ENCODE measurements at places on chromosomes 5 and 9.

DNA sequence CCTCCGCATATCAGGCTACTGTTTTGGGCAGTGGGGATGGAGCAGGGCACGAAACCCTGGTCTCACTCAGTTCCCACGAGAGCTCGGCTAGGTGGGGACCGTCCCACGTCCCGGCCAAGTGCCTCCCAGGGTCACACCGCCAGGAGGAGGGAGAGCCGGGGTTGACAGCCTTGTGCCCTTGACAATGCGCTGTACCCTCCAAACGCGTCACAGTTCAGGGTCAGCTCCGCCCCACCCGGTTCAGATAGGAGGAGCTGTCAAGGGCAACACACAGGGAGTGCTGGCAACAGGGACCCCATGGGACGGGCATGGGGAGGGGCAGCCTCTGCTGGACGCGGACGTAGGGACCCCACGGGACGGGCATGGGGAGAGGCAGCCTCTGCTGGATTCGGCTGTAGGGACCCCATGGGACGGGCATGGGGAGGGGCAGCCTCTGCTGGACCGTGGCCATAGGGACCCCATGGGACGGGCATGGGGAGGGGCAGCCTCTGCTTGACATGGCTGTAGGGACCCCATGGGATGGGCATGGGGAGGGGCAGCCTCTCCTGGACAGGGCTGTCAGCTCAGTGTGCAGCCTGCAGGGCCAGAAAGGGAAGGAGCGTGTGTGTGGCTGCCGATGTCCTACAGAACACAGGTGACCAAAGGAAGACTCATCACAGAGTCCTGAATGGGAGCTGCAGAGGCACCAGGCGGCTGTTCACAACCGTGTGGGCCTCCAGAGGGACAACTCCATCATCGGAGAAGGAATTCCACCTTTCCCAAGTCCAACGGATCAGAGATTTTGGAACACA, 29.4 kb downstream of the PNPLA7 start:
- DNase-seq = no peak

GRCh38 chr5:147403651-147404640, 105.9 kb downstream of the DPYSL3 start:
- DNase-seq = no peak

DNA sequence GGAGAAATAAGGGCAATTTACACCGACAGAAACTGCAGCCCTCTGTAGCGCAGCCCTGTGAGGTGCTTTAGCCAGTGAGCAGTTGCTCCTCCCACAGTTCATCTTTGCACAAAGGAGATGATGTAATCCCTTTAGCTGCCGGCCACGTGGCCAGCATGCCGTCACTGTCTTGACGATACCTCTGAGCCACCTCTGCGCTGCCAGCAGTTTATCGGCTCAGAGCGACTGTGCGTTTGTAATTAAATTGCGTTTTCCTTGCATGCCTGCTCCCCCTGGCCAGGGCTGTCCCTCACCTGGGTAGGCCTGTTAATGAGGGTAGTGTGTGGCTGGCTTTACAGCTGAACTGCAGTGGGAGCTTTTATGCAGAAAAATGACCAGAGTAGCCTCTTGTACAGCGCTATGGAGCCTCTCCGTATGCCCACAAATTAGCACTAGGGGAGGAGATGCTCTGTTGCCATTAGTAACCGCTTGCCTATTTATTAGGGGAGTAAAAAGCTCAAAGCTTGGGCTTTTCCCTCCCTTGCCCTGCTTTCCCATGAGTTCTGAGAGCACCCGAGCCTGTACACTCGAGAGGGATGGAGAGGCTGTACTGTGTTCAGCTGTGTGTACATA, 107.0 kb downstream of the TRIO start:
- DNase-seq = no peak

GRCh38 chr9:90140131-90140818, 502.3 kb downstream of the DIRAS2 start:
- no peak for DNase-seq

GRCh38 chr5:38208782-38209378, 49.5 kb upstream of the EGFLAM start:
- DNase-seq = no peak

GRCh38 chr9:19358701-19359100, 21.3 kb downstream of the RPS6 start:
- DNase-seq = no peak

GRCh38 chr9:5988265-5988664, 27.2 kb downstream of the RANBP6 start:
- no peak for DNase-seq

DNA sequence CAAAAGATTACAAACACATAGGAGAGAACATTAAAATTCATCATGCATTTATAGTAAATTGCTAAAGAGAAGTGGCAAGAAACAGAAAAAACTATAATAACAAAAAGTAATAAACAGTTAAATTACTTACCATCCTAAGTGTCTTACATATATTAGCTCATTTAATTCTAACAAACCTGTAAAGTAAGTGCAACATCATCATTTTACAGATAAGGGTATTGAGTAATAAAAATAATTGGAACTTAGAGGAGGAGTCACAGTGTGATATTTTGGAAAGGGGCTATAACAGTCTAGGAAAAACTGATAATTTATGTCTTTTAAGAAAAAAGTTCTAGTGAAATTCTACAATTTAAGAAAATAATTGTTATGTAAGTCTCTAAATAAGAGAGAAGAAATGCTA, 592.8 kb downstream of the DMRTA1 start:
- no peak for DNase-seq

- no peak for DNase-seq
Measured at GRCh38 chr5:43658509-43658908, 55.5 kb downstream of the NNT start.

DNA sequence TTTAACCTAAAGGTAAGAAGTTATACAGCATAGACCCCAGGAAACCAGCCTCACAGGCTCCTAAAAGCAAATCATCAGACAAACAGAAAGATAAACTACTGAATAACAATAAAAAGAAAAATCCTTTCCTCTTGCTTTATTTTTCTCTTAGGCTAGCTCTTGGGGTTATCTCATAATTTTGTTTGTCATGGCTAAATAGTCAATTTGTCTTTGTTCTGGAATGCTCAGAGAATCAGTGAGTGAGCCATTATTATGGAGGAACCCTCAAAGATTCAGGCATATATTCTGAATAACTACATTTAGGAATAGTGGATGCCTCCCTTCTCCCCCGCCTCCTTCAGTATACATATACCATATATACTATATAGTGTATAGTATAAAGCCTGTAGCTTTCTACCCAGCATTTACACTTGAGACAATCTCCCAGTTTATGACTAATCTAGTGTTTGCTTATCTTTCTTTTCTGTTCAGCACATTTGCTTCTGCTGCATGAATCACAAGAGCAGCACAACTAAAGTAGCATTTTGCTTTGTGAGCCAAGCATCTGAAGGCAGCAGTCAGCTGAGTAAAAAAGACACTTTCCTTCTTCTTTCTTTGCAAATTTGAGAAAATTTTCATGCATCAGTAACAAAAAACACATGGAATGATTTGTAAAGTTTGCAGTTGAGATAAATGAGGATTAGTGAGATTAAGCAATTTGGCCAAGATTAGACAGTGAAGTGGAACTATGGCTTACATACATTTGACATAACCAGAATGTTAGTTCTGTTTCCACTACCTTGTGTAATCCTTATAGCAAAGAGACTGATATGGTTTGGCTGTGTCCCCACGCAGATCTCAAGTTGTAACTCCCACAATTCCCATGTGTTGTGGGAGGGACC, 45.3 kb upstream of the PPP3R2 start:
- no peak for DNase-seq

DNA sequence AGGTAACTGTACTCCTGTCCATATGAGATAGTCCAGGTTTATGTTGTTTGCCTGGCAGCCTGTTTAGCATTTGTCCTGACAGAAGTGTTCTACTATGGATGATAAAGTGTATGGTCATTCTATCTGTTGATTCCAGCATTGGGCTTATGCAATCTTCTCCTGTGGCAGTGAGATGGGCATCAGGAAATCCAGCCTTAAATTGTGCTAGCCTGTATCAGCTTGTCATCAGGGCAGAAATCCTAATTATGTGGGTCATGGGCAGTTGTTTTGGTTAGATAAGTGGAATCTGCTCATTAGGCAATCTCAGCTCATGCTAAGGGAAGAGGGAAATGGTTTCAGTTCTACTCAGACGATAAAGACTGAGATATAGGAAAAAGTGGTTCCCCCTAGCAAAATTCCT, 247.4 kb upstream of the CHD1 start:
- DNase-seq = no peak

- no peak for DNase-seq
Measured at GRCh38 chr5:90626493-90626892, 67.9 kb downstream of the ADGRV1 start.

- DNase-seq = no peak
Measured at GRCh38 chr5:107766439-107766838, 95.7 kb upstream of the EFNA5 start.

GRCh38 chr5:170662966-170663365, 120.6 kb upstream of the GABRP start:
- no peak for DNase-seq

DNA sequence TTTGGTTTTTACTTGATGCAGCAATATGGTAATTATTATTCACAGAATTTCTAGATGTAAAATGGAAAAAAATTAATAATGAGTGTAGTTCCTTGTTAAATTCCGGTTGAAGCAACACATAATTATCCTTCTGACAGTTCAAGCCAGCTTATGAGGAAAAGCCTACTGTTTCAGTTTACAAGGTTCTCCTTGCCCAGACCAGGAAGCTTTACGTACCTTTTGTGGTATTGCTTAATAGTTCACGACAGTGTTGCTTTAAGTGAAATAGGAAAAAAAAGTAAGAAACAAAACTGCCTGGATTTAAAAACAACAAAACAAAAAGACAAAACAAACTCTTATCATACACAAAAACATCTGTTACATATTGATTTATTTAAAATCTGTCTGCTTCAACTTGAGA, 547.3 kb upstream of the C9orf72 start:
- no peak for DNase-seq

GRCh38 chr5:91906494-91906893, 523.4 kb upstream of the ARRDC3 start:
- DNase-seq = no peak

- no peak for DNase-seq
Measured at GRCh38 chr9:87497604-87498045, at the start of gene DAPK1. DAPK1 (plus strand) TSS chr9:87497867; CDS start chr9:87499078, 1,211 bp downstream.

DNA sequence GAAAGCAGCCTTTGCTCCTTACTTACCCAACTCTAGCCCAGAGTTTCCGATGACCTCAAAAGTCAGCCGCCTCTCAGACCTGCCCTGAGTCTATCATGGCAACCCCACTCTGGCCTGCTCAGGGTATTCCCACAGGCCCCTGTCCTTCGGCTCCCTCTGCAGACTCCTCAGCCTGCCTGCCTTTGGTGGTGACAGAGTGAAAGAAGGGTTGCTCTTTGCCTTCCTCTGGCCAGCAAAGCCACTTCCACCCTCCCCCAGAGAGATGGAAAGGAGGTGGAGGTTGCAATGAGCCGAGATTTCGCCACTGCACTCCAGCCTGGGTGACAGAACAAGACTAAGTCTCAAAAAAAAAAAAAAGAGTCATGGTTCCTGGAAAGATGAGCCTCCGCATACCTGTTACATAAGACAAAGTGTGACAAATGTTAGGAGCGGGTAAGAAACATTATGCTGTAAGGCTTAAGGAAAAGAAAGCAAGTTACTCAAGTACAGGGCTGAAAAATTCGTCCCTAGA, 2.3 kb upstream of the SMIM33 start:
- no peak for DNase-seq

DNA sequence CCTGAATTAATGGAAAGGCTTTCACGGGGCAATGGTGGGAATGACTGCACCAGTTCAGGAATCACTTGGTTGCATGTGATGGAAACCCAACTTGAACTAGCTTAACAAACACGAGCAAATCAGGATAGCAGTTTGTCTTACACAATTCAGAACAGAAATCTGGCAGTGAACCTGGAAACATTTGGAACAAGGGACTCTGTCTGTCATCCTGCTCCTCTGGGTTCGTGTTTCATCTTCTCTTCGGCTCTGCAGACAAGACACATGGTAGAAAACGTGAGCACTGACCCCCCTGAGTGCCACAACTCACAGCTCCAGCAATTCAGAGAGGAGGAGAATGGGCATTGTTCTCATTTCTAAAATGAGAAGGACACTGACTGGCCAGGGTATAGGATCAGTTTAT, 218.1 kb upstream of the NREP start:
- DNase-seq = no peak

DNA sequence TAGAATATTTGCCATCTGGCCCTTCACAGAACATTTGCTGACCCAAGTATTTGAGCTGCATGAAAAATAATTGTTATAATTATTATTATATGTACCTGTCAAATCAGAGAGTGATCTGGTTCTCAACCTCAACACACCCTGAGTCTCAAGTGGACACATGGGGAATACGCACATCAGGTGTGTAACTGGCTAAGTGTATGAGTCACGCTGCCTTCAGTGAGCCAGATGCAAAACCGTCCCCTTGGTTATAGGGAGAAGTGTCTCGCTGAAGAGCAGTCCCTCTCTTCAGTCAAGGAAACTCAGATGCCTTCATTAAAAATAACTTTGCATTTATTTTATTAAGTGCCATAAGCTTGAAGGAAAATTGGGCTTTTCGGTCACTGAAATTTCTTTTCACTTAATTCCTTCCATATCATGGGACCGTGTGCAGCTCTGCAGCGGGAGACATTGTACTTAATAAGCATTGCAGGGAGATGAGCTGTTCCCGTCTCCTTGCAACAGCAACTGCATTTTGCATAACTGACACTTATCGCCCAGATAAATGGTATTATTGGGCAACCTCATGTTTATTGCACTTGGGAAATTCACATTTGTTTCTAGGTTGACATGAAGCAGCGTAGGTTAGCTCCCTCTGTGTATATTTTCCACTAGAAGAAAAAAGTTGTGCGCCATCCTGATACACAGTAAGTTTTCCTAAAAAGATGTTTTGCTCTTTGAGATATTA, 512.3 kb upstream of the DAP start:
- no peak for DNase-seq

DNA sequence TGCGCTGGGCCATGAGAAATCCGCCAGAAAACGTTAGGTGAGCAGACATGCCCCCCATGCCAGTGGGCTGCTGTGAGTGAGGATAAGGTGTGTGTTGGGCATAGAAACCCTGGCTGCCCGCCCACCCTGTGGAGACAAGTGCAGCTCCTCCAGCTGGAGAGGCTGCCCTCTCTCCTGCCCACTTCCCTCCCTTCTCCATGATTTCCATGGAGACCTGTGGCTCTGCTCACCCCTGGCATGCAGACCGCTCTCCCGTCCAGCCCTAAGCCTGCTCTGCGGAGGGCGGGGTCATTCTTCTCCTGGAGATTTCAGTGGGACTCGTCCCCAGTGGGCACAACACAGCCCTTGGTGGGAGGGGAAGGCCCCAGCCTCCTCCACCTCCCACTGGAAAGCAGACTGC, 133.0 kb upstream of the FAM120A start:
- no peak for DNase-seq
